ENCODE measurements at places on chromosomes 1 and 21.

GRCh38 chr1:64631346-64632034, 113.4 kb upstream of the RAVER2 start:
- DNase-seq: peak; percentile 15

DNA sequence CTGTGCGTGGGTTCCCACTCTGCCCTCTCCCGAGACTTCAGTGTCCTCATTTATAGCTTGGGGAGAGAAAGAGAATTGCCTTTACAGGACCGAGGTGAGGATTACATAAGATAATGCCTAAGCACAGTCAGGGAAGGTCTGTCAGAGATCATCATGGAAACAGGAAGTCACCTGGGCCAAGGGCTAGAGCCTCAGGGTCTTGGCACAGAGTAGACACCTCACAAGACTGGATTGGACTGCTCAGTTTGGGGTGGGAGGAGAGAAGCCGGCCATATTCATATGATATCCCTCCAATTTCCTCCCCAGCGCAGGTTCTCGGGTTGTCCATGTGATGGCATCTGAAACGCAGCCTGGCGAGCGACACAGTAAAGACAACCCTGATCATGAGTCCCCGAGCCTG, 3.8 kb downstream of the CNR2 start:
- no peak for DNase-seq

DNA sequence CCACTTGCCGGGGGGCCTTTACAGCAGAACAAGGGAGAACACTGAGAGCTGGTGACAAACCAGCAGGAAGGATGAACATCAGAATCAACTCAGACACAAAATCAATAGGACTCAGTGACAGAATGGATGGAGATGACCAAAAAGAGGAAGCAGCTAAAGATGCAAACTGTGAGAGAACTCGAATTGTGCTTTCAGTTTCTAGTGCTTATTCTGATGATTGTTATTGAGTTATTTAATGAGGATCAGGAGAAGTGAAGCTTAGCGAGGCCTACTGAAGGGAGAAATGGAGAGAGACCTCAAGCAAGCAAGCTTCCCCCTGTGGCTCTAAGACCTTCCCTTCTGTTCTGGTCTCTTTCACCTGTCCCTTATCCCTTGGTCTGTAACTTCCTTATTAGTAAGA, 30.3 kb upstream of the TMEM125 start:
- DNase-seq: no peak

DNA sequence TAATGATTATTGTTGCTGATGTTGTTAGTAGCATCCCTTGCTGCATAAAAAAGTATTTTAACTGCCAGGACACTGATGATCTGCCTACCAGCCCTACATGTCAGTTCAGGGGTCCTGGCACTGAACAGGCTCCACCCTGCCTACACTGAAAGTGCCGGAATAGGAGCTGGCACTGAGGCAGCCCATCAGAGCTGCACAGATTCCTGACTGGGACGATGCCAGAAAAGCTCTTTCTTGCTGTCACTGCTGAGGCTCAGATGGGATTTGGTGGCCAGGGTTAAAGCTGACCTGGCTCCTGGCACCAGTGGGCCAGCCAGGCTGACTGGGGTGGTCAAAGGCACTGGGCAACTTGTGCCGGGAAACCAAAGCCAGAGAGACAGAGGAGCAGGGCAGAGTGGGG, 6.2 kb upstream of the DISP3 start:
- DNase-seq: no peak

GRCh38 chr1:58515794-58516401, 30.6 kb downstream of the OMA1 start:
- DNase-seq: peak; percentile 78

DNA sequence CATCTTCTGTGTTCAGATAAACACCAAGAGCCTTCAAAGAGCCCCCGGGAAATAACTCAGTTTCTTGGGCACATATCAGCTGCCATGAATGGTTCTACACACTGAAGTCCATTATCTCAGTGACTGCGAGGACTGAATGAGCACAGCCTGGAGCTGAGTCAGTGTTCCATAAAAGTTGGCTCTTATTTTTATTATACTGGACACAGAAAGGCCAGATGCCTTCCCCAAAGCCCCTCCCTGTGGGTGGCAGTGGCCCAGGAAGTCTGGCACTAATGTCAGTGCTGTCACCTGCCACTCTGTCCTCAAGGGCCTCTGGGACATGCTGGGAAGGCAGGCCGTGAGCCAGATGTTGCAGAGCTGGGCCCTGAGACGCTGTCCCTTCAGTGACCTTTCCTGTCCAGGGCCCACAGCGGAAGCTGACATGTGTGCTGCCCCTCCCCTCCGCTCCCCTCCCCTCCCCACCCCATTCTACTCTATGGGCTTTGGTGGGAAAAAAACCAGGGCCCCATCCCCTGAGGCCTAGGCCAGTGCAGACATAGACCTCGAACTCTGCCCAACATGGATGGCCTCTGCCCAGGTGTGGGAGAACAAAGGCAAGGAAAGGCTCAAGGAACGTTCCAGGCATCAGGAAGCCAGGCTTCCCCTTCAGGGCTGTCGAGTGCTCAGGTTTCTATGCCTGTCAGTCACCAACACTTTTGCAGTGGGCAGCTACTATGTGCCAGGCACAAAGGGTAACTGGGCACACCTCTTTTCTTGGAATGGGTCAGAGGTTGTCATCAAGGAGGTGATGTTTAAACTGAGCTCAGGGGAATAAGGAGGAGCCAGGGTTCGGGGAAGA, 22.4 kb upstream of the NPPB start:
- no peak for DNase-seq

GRCh38 chr1:193115629-193116227, 6.1 kb upstream of the CDC73 start:
- peak; percentile 26 for DNase-seq

DNA sequence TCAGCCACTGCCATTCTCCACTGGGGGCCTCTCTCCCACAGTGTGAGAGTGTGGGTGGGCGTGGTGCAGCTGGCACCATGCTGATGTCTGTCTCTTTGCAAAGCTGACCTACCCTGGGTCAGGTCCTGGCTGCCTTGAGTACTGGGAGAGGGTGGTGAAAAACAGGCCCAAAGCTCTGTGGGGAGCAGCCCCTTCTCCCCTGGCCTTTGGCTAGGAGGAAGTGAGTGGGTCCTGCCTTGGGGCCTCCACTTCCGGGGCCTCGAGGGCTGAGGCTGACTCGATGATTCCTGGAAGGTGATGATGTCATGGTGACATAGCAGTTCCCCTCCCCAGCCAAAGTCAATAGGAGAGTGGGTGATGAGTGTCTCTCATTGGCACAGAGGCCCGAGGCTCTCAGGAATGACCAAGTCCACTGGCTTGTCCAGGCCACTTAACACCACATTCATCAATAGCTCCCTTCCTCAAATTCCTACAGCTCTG, 53.0 kb downstream of the IER5 start:
- DNase-seq: no peak

- no peak for DNase-seq
Observed at GRCh38 chr1:162919034-162919433, 58.1 kb upstream of the CCDC190 start.

GRCh38 chr1:184533915-184534314, 147.1 kb downstream of the C1orf21 start:
- DNase-seq: no peak

DNA sequence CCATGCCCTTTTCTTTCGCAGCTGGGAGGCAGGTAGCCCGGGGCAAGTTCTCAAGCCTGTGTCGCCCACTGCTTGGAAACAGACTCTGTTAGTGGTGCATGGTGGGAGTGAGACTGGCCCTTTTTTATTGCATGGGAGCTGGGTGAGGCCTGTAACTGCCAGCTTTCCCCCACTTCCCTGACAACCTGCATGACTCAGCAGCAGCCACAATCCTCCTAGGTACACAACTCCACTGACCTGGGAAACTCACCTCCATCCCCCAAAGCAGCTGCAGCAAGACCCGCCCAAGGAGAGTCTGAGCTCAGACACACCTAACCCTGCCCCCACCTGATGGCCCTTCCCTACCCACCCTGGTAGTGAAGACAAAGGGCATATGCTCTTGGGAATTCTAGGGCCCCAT, 25.8 kb downstream of the PIGP start:
- no peak for DNase-seq

DNA sequence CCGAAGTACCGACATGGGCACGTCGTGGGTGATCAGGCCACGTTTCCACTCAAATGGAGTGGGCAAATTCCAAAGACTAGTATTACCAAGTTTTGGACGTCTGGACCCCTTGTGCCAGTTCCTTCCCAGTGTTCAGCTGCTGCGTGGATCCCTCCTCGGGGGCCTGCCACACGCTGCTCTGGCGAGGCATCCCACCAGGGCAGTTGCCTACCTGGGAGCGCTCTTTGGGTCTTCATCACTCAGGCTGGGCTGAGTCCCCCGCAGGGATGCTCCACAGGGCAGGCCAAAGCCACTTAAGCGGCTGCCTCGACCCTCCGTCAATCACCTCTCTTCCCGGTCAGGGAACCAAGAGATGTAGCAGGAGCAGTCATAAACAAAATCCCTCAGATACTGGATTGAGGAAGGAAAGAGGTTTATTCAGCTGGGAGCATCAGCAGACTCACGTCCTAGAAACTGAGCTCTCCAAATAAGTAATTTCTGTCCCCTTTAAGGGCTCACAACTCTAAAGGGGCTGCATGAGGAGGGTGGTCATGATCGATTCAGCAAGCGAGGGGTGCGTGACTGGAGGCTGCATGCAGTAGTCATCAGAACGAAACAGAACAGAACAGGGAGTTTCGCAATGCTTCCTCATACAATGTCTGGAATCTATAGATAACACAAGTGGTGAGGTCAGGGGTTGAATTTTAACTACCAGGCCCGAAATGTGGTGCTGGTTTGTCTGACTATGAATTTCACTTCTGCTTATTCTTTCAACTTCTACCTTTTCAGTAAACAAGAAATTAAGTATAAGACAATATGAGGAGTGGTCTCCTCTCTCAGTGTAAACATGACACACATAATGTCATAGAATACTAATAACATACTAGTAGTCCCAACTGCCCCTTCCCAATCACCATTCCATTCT, 998.6 kb upstream of the NCAM2 start:
- no peak for DNase-seq
